T-helper 1 cell (primary cell): ENCODE measurements at places on chromosomes 16 and 17.

DNA sequence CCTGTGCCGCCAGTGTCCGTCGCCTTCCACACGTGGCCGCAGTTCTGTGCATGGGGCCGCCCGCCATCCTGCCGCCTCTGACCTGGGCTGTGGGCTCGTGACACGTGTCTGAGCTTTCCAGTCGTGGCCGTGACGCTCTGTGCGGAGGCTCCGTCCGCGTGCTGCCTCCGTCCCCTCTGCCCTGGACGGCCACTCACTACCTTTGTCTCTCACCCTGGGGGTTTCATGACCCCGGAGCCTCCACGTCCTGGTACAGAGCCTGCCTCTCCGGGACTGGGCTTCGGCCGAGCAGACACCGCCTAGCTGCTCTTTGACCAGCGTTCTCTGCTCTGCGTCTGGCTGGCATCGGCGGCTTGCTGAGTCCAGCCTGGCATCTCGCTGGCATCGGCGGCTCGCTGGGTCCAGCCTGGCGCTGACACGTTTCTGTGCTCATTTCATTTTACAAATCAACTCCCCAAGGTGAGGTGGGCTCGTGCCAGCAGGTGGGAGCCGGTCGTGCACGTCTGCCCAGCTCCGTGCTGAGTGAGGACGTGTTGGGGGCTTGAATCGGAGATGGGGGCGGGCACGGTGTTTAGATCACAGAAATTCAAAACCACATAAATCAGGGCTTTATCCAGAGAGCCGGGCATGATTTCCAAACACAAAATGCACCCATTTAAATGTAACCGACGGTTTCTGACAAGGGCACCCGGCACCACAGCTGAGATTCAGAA is 44.3 kb upstream of the GNG13 start:
- no peak for DNase-seq

GRCh38 chr16:12236589-12236988 is 260.1 kb downstream of the SNX29 start:
- no peak for DNase-seq

GRCh38 chr17:4600563-4600962 is 16.2 kb downstream of the SMTNL2 start:
- DNase-seq = no peak

GRCh38 chr17:67080804-67081203 is 36.5 kb downstream of the CACNG1 start:
- DNase-seq = no peak

DNA sequence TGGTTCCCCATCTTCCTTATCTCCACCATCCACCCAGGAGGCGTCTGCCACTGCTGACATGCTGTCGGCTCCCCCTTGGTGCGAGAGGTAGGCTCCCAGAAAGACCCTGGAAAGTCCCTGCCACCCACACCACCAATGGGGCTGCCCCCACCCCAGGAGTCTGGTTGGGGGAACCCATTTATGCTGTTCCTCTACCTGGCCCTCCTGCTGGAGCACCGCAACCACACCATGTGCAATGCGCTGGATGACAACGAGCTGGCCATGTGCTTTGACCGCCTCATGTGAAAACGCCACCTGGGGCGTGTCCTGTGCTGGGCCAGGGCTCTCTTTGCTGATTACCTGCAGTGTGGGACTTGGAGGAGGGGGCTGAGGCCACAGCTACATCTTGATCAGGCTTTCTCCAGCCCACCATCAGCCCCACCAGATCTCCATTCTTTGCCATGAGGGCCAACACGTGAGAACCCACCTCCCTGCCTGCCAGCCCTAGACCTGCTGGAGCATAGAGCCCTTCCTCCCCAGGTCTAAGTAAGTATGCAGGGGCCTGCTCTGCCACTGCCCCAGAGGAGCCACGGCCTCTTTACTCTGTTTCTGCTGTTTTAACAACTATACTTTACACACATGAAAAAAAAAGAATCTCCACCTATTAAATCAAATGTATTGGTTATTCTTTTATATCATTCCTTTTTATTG is 7.9 kb upstream of the ALDH3A1 start:
- no peak for DNase-seq

GRCh38 chr17:42361781-42362186 is 26.5 kb downstream of the STAT3 start:
- peak; percentile 48 for DNase-seq

DNA sequence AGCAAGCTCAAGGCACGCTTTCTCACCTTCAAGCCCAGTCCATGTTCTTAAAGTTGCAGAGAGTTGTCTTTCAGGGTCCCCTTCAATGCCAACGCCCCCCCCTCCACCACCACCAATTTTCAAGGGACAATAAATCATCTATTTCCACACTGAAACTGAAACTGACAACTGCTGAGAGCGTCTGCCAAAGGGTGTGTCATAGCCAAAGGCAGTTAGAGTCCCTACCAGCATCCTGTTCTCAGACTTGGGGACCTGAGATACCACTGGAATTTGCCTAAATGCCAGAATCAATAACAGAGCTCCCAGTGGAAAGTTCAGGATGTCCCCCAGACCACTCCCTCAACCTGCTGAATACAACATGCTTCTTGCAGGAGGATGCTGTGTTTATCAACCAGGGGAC is 133.2 kb upstream of the SOX9 start:
- DNase-seq = no peak

GRCh38 chr17:55198690-55199370 is 65.9 kb upstream of the HLF start:
- DNase-seq = no peak

GRCh38 chr17:78541488-78542206 is 35.5 kb downstream of the DNAH17 start:
- no peak for DNase-seq

DNA sequence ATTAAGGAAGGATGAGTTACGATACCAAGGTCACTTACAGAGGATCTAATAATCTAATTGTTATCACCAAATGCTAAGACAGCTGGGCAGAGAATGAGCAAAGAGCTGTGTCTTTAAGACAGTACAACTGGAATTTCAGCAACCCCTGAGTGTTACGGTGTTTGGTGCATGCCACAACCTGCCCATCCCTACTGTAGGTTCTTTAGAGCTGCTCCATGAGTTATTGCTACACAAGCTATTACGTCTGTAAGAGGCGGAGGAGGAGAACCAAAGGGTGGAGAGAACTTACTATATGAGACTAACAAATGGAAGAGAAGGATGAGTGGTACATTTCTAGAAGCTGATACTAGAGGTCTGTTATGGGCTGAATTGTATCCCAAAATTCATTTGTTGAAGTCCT is 14.2 kb upstream of the C17orf78 start:
- DNase-seq = no peak

- DNase-seq = no peak
Observed at GRCh38 chr16:20372701-20373100, 20.2 kb upstream of the UMOD start.

DNA sequence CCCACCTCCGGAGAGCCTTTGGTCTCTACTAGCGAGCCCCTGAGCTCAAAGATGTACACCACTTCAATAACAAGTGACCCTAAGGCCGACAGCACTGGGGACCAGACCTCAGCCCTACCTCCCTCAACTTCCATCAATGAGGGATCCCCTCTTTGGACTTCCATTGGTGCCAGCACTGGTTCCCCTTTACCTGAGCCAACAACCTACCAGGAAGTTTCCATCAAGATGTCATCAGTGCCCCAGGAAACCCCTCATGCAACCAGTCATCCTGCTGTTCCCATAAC is 702 bp downstream of the SPN start:
- DNase-seq = no peak

DNA sequence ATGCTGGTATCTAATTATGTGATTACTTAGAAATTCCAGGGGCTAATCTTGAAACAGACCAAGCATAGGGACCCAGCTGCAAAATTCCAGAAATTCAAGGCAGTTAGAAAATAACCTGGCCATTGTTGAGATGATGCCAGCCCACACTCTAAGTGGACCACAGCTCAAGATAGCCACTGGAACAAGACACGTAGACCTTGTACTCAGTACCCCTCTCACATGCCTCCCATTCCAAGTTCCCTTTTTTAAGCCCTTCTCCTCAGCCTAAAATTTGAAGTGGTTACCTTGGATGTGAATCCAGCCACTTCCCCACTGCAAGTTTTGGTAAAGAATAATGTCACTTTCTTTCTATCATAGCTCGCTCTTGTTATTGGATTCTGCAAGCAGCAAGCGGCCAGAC is 4.1 kb upstream of the ZNF19 start:
- no peak for DNase-seq

GRCh38 chr17:65532101-65532890 is 29.2 kb downstream of the AXIN2 start:
- DNase-seq = no peak

GRCh38 chr16:49698931-49699840 is 156.7 kb downstream of the ZNF423 start:
- no peak for DNase-seq

- DNase-seq = peak; percentile 64
Observed at GRCh38 chr17:77420804-77421629, 280.2 kb downstream of the SEC14L1 start.

- no peak for DNase-seq
Observed at GRCh38 chr17:79927136-79927661, 88.0 kb upstream of the CBX4 start.

- DNase-seq = no peak
Observed at GRCh38 chr16:47983999-47984580, 171.7 kb downstream of the ABCC12 start.

- DNase-seq = no peak
Observed at GRCh38 chr16:2426941-2427361, 2.3 kb upstream of the CCNF start.

DNA sequence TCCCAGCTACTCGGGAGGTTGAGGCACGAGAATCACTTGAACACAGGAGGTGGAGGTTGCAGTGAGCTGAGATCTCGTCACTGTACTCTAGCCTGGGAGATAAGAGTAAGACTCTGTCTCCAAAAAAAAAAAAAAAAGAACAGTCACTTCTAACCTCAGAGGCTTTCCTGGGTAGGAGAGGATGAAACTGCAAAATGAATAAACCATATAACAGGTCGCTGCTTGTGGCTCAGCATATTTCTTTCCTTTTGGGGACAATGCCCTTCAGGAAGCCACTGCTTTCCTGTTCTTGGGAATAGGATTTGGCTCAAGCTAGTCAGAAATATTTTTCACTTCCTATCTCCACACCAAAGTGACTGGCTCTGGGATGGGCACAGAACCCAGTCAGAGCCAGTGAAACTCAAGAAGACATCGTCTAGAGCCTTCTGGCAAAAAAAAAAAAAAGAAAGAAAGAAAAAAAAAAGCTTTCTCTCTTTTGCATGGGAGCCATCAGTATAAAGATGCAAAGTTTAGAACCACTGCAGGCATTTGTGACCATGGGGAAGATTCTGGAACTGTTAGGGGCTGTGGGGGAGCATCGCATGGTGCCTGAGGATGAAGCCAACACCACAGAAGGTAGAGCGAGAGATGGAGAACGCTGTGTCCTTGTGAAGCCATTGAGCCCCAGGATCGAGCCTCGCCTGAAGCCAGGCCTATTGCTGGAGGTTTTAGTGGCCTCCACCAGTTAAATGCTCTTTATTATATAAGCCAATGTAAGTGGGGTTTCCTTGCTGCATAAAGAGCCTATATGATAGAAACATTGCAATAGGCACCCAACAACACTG is 71.8 kb upstream of the MRTFB start:
- DNase-seq = no peak

DNA sequence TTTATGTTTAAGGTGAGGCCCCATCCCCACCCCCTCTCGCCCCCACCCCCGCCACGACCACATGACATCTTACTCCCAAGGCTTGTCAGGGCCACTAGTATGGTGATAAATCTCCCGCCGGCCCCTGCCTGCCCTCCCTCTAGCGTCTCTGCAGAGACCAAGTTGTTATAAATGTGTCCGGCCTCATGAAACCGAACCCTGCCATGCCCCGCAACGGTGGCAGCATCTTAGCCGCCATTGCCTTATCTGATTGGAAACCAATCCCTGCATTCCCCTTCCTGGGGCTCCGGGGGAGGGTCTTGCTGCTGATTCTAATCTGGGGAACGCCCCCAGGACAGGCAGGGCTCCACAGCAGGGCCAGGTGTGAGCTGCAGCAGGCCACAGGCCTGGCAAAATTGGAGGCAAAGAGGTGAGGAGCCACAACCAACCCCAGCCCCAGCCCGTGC is 352.4 kb downstream of the C16orf95 start:
- no peak for DNase-seq

GRCh38 chr17:33023790-33024189 is 32.1 kb downstream of the SPACA3 start:
- no peak for DNase-seq

- no peak for DNase-seq
Observed at GRCh38 chr17:70775679-70776078, 606.3 kb downstream of the KCNJ2 start.

- no peak for DNase-seq
Observed at GRCh38 chr16:86231321-86231995, 278.9 kb upstream of the FOXF1 start.

DNA sequence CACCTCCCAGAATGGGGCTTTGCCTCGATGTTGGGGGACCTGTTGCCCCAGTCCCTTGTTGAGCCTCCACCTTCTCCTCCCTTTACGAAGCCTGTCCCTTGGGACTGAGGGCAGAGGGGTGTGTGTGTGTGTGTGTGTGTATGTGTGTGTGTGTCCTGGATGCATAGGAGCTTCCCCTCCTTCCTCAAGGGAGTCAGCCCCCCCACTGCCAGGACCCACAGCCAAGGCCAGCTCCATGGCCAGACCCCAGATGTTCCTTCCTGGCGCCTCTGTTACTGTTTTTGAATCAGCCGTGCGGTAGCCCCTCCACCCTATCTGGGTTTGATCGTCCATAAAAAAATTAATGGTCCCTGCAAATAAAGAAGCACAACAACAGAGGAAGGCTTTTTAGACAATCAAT is 17.7 kb upstream of the DOK4 start:
- no peak for DNase-seq

- DNase-seq = no peak
Observed at GRCh38 chr16:9802160-9802559, 380.1 kb downstream of the GRIN2A start.

DNA sequence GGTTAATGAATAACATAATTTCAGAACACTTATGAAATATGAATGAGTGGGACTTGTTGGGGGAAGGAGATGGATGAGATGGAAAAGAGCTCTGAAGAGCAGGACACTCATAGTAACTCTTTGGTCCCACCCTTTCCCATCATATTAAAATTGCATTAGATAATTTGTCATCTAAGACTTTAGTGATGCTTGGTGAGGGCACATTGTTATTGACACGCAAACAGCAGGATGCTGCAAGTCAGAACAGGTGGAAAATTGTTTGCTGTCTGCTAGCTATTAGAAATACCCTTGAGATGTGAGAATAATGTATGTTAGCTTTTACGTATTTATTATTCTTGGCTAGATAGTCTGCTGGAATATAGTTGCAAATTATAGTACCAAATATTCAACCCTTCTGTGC is 75.7 kb downstream of the TANC2 start:
- no peak for DNase-seq

- DNase-seq = no peak
Observed at GRCh38 chr17:45841883-45842525, 2.7 kb upstream of the SPPL2C start.
